T-helper 2 cell treated with Interferon-gamma antibody and Interleukin-4, amounts not matched to agents 100 ng/mL and 5 ng/mL, for 36 hours (primary cell): ENCODE measurements at places on chromosomes 1 and 21. TPM values are rescaled to one million over a fixed set of nuclear protein-coding genes. Genes with fewer than 3 reads are reported as not detected.

LAX1 gene
- total RNA-seq: 12.7 and 13.8 TPM in 2 replicates

MIXL1 gene
- total RNA-seq: not detected in 2 replicates

TRABD2B gene
- not detected in 2 replicates for total RNA-seq

RNF186 gene
- not detected in 2 replicates for total RNA-seq

TFAP2E gene
- 0.43 and 0.73 TPM in 2 replicates for total RNA-seq

OR2T2 gene
- not detected in 2 replicates for total RNA-seq

PKN2 gene
- 24.6 and 28.0 TPM in 2 replicates for total RNA-seq

B4GALT2 gene
- 20.1 and 21.1 TPM in 2 replicates for total RNA-seq

CTBS gene
- total RNA-seq: 16.9 and 18.6 TPM in 2 replicates

OR2T11 gene
- not detected in 2 replicates for total RNA-seq

EVA1C gene
- total RNA-seq: 1.9 and 3.2 TPM in 2 replicates

NHLH2 gene
- total RNA-seq: not detected in 2 replicates
